ENCODE measurements at places on chromosomes 6 and 20.

DNA sequence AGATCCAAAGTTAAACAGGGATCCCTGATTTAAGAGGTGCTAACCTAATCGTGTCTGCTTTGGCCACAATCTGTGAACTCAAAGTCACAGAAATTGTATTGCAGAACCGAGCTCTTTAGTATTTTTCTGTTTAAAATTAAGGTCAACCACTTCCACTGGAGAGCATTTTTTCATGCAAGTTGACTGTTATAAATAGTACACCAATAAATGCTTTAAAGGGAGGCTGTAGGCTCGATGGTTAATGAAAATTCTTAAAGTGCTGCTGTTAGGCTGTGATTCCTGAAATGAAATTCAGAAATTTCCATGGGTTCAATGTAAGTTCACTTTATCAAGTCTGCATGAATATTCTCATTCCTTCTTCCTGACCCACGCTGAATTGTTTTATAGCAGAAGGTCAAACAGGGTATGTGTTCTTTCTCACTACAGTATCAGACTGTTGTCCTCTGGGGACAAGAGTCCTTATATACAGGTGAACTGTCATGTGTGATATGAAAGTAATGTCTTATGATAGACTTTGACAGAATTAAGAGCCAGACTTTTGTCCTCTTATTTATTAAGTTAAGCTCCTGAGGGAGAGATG lies 92.5 kb upstream of the HDGFL1 start:
- no peak for DNase-seq

DNA sequence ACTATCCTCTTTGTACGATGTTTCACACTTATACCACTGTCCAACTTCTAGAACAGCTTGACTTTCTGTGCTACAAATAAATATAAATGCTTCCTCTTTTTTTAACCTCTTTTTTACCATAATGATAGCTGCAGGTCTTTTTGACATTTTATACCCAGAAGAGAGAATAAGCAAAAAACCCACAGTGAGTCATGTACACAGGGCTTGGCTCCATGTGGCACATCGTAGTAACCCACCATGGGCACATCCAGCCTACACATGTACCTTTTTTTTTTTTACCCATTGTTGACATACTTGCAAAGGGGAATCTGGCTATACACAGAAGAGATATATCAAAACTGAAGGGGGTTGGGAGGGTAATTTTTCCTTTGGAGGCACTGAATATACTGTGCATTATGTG lies 59.5 kb upstream of the RSPO3 start:
- DNase-seq = no peak

GRCh38 chr6:56713254-56713672 lies 70.6 kb upstream of the DST start:
- DNase-seq = no peak

- no peak for DNase-seq
These were observed 166.9 kb downstream of the EDN1 start for GRCh38 chr6:12457094-12457493.

GRCh38 chr6:79869184-79869583 lies 78.2 kb downstream of the ELOVL4 start:
- no peak for DNase-seq

GRCh38 chr6:38086346-38086745 lies 266.8 kb downstream of the ZFAND3 start:
- DNase-seq = no peak

DNA sequence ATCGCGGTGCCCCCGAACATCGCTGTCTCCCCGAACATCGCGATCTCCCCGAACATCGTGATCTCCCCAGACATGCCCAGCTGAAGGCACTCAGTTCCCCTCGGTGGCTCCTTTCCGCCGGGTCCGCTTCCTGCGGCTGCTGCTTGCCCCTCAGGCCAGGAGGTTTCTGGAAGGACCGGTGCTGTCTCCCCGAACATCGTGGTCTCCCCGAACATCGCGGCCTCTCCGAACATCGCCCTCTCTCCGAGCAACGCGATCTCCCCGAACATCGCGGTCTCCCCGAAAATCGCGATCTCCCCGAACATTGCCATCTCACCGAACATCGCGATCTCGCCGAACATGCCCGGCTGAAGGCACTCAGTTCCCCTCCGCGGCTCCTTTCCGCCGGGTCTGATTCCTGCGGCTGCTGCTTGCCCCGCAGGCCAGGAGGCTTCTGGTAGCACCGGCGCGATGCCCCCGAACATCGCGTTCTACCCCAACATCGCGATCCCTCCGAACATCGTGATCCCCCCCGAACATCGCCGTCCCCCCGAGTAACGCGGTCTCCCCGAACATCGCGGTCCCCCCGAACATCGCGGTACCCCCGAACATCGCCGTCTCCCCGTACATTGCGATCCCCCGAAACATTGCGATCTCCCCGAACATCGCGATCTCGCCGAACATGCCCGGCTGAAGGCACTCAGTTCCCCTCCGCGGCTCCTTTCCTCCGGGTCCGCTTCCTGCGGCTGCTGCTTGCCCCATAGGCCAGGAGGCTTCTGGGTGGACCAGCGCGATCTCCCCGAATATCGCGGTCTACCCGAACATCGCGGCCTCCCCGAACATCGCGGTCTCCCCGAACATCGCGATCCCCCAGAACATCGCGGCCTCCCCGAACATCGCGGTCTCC lies 808 bp downstream of the ULBP1 start:
- DNase-seq = peak; percentile 30

DNA sequence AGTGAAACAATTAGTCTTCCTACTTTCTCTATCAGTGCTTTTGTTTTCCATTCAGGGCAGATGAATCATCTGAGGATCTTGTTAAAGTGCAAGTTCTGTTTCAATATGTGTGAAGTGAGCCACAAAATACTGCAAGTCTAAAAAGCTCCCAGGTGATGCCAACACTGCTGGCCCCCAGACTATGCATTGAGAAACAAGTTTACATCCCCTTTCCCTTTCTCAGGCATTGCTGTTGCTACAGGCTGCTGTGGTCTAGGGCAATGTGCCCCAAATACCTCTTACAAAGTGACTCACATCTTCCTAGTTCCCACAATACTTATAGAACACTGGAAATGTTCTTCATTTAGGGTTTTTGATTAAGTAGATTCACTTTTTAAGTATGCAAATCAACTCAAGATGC lies 31.8 kb downstream of the ABRACL start:
- DNase-seq = no peak

DNA sequence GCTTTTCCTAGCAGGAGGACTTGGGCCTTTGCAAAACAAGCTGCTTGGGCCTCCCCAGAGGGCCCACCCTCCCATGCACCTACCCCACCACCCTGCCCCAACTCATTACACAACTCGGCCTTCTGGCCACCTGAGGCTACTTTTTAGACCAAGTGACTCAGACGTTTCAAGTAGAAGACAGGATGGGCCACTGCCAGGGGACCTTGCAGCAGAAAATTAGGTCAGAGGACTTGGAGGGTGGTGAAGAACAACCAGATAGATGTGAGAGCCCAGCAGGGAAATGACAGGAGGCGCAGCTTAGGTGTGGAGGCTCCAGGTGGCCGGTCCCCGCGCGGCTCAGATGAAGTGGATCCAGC lies 1.4 kb downstream of the PPP1R3D start:
- DNase-seq = no peak

DNA sequence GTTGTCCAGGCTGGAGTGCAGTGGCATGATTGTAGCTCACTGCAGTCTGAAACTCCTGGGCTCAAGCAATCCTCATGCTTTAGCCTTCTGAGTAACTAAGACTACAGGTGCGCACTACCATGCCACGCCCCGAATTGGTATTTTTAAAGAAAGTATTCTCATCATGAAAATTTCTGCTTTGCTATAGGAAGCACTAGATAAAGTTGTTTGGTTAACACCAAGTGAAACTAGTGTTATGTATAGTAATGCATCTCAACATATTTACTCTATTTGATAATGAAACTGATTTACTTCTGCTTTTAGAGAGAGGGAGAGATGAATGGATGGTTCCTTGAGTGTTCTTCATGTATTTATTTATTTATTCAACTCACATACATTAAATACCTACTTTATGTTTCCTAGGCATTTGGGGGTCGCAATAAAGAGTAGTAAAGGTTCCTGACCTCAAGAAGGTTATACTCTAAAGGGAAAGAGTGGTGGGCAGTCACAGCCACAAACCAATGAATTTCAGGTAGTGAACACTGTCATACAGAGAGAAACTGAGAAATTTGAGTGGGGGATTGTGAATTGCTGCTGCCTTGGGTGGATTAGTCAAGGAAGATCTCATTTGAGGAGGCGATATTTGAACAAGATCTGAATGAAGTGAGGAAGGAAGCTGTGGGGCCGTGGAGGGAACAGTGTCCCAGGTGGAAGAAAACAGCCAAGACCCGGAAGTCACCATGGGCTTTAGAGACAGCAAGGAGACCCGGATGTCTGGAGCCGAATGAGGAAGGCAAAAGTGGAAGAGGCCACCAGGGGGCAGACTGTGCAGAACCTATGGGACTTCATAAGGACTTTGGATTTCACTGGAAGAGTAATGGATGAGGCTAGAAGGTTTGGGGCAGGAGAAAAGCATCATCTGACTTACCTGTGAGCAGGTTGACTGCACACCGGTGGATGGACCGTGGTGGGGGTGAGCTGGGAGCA lies 185.6 kb downstream of the TSHZ2 start:
- peak; percentile 20 for DNase-seq

GRCh38 chr6:40674170-40674569 lies 87.0 kb upstream of the LRFN2 start:
- DNase-seq = no peak

- DNase-seq = peak; percentile 53
These were observed 27.1 kb downstream of the RAB44 start for GRCh38 chr6:36724514-36725390.

GRCh38 chr6:144219056-144219685 lies 66.0 kb upstream of the UTRN start:
- DNase-seq = no peak

DNA sequence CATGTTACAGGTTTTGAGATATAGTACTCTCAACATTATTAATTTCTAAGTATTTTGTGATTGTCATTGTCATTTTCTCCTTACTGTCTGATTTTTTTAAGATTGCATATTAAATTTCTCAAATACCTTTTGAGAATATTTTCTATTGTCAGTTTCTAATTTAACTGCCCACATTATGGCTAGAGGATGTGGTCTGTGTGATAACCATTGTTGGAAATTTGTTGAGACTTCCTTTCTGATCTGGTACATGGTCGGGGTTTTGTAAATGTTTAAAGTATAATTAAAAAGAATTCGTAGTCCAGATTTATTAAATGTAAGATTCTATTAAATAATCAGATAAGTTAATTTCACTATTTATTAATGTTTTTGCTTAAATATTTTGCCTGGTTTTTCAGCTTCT lies 60.1 kb downstream of the SLX4IP start:
- no peak for DNase-seq

- no peak for DNase-seq
These were observed 59.7 kb upstream of the MDGA1 start for GRCh38 chr6:37757381-37757780.

- no peak for DNase-seq
These were observed 40.8 kb downstream of the IYD start for GRCh38 chr6:150409576-150410066.

DNA sequence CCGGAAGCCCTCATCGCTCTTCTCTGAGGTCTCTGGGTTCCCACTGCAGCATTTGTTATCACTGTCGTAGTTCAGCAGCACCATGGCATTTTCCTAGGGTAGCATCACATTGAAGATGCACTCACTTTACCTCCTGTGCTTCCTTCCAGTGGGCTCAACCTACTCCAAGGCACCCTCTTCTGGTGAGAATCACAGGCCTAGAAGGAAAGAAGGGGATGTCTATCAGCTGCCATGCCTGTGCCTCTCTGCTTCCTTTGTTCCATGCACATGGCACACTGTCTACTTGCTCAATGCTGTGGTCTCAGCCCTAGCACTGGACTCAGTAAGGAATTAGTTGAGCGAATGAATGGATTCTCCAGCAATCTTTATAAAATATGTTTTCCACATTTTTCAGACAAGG lies 22.6 kb downstream of the CST4 start:
- DNase-seq = no peak

- no peak for DNase-seq
These were observed 1.6 kb upstream of the FOXA2 start for GRCh38 chr20:22585786-22586493.

DNA sequence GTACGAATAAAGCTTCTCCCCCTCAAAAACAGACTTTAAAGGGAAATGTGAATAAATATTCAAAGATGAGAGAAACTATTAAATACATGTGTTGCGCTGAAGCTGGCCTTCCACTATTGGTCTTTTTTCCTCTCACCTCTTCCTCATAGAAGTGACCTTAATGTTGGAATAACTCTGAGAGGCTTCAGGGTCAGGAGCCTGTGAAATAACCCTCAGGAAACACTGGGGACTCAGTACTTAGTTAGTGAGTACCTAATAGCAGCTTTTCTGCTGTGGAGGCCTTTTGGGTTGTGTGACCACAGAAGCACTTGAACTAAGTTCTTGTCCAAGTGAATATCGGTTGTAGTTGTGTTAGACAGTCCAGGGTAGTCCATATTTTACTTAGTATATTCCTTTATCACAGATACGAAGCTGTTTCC lies 799 bp upstream of the SHPRH start:
- no peak for DNase-seq

- no peak for DNase-seq
These were observed 57.2 kb upstream of the IRAK1BP1 start for GRCh38 chr6:78810146-78810545.

DNA sequence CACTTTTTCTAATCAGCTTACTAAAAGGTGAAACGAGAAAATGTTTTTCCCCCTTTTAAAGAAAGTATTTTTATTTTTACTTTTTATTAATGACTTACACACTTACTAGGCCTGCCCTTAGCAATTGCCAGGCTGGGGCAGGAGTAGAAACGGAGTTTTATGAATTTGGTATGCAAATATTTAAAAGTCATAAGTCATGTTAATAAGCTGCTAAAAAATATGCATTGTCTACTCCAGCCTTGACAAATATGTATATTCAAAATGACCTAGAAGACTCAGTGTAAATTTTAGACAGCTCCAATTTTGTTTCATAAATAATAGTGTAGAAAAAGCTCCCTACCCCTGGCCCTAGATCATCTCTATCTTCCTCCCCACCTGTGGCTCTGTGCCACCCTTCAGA lies 17.5 kb upstream of the TGM6 start:
- DNase-seq = no peak

- no peak for DNase-seq
These were observed 78.8 kb upstream of the ARID1B start for GRCh38 chr6:156698239-156699016.

GRCh38 chr20:10657453-10657852 lies 16.3 kb downstream of the JAG1 start:
- no peak for DNase-seq

DNA sequence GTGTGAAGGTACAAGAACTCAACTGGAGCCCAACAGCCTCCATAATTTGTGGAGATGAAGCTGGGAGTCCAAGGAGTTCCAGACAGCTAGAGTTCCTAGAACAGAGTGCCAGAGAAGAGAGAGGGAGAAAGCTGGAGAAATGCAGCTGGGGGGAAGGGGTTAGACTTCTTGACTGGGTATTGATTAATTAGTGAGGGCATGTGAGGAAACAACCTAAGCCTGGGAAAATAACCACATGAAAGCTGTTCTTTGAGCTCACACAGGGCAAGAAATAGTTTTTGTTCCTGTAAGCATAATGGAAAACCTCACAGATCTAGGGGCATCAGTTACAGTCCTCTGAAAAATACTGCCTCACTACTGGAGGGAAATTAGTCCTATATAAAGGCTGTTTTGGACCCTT lies 230.5 kb upstream of the FKBP1C start:
- no peak for DNase-seq

All from stimulated activated CD4-positive, alpha-beta T cell treated with anti-CD3 and anti-CD28 coated beads, Interleukin-12 subunit alpha, Interleukin-12 subunit beta, amount 100 ng/mL, for 4 hours (primary cell).